ENCODE measurements at places on chromosomes 3 and 15.

GRCh38 chr15:50190723-50191122 lies 8.7 kb downstream of the SLC27A2 start:
- DNase-seq = no peak

DNA sequence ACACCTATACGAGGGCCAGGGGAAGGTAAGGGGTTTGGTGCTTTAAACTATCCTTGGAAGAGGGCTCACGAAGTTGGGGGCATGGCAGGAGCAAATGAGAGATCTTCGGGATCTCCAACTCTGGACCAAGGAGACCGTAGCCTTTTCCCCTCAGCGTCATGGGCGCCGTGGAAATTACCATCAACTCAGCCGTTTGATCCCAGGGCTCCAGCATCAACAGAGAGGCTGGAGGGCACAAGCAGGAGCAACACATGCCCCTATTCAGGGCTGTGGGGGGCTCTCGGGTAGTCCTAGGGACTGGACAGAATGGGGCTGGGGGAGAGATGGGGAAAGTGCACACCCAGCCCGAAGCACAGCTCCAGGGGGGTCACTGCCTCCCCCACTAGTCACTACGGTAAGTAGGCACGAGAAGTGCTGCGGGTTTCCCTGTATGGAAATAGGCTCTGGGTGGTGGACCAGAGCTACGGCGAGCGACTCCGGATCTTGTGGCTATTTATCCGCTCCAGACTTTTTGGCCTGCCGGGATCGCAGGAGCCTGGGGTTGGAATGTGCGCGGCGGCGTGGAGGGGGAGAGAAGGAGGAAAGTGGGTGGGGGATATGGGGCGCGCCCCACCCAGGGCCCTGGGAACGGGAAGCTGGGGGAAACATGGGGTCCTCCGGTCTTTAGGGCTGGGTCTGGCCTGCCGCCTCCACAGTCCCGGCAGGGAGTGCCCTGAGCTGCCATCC lies 539 bp upstream of the LAMB2 start:
- peak; percentile 26 for DNase-seq

- DNase-seq = no peak
These were observed 21.6 kb upstream of the PLXNA1 start for GRCh38 chr3:126961191-126961790.

DNA sequence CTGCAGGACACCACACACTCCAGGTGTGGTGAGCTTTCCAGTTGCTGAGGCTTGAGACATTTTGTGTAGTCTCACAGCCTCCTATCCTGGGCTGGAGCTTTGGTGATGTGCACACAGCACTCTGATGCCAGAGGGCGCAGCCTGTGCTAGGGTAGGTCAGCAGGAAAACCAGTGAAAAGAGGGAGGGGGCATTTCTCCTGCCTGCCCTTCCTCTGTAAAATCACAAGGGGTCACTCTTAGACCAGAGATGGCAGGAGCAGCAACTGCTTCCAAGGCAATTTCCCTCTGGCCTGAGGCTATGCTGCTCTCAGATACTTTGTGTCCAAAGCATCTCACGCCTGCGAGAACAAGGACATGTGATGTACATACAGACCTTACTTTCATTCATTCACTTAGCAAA lies 16.5 kb upstream of the MUSTN1 start:
- DNase-seq = peak; percentile 37

DNA sequence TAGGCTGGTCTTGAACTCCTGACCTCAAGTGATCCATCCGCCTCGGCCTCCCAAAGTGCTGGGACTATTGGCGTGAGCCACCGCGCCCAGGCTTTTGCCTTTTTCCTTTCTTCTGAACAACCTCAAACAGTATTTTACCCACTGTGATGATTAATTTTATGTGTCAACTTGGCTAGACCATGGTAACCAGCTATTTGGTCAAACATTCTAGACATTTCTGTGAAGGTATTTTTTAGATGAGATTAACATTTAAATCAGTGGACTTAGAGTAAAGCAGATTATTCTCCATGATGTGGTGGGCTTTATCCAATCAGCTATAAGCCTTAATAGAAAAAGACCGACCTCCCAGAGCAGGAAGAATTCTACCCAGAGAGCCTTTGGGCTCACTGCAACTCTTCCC lies 6.0 kb downstream of the SPATA12 start:
- no peak for DNase-seq

- DNase-seq = no peak
These were observed 25.9 kb downstream of the ACP3 start for GRCh38 chr3:132343018-132343612.

- no peak for DNase-seq
These were observed 21.5 kb downstream of the CFAP161 start for GRCh38 chr15:81155375-81156218.

- DNase-seq = peak; percentile 50
These were observed 198.9 kb upstream of the LPP start for GRCh38 chr3:187954873-187955586.

DNA sequence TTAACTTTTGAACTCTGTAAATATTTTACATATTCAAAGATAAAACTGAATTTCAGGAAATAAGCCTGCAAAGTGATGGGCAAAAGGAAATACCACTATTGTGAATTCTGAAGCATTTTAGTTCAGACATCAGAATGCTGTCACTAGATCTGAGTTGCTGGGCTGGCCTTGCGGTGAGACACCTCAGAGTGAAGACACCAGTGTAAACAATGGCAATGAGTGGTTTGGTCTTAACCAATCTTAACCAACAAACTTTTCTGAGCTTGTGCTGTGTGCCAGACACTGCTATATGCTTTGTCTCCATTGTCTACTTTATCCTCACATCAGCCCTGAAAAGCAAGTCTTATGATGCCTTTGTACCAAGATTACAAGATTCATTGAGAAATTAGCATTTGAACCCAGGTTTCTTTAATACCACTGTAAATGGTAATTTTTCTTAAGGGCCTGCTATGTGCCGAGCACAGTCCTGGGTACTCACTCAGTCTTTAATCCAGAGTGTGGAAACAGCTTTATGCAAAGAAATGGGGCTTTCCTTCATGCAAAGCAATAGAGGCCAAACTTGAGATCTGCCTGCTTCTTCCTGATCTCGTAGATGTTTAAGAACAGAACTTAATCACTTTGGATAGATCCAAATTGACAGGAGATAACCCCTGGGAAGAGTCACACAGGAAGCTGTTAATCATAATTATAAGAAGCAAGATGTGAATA lies 55.0 kb downstream of the TMEM39A start:
- DNase-seq = no peak

- DNase-seq = no peak
These were observed 61.0 kb downstream of the BOC start for GRCh38 chr3:113272385-113272779.

- no peak for DNase-seq
These were observed 80.4 kb upstream of the LRIG1 start for GRCh38 chr3:66581256-66581655.

- DNase-seq = no peak
These were observed 408.9 kb downstream of the PYDC2 start for GRCh38 chr3:191869738-191870415.

GRCh38 chr15:73633991-73634495 lies 854 bp upstream of the NPTN start:
- DNase-seq = no peak

DNA sequence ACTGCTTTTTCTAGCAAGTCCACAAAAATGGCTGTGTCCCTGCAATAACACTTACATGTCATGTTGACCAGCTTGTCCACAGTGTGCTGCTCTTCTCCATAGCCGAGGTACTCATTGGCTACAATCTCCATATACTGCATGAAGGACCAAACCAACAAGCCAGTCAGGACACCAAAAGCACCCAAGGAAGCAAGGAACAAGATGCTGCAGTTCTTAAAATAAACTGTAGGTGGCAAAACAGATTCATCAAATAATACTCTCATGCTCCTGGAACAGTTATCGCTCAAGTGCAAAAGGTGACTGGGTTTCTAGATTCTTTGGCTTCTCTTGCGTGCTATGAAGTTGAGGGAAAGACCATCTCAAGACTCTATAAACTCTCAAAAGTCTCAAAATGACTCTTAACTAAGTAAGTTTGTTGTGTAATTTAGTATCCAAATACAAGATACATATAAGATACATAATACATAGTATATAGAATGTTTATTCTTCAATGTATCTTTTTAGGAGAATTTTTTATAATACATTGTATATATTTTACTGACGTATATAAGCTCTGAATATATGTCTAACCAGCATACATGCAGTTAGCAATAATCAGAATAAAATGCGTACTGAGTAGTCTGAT lies 57.0 kb downstream of the NEK10 start:
- peak; percentile 52 for DNase-seq

DNA sequence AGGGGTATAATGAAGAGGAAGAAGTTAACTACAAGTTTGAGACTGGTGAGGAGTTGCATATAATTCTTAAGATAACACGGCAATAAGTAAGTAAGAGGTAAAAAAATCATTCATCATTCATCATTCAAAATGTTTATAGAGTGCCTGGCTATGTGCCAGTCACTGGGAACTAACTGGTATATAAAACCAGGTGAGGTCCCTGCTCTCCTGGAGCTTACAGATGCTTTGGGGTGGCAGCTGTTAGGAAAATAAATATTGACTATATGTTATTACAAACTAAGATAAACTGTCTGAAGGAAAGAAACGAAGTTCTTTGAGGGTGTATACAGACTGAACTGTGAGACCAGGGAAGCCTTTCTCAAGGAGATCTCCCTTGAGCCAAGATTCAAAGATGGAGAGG lies 2.9 kb downstream of the CASR start:
- DNase-seq = no peak

GRCh38 chr3:46483825-46484224 lies 14.0 kb upstream of the RTP3 start:
- no peak for DNase-seq

DNA sequence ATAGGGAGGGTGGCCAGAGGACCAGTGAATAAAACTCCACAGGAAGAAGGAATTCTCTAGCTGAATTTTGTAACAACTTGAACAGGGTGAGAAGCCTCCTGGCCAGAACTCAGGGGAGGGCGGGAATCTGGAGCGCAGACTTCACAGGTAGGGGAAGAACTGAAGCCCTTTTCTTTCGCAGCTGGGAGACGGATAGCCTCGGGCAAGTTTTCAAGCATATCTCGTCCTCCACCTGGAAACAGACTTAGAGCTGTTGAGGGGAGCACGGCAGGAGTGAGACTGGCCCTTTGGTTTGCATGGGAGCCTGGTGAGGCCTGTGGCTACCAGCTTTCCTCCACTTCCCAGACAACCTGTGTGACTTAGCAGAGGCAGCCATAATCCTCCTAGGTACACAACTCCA lies 10.9 kb upstream of the RPL39L start:
- no peak for DNase-seq

DNA sequence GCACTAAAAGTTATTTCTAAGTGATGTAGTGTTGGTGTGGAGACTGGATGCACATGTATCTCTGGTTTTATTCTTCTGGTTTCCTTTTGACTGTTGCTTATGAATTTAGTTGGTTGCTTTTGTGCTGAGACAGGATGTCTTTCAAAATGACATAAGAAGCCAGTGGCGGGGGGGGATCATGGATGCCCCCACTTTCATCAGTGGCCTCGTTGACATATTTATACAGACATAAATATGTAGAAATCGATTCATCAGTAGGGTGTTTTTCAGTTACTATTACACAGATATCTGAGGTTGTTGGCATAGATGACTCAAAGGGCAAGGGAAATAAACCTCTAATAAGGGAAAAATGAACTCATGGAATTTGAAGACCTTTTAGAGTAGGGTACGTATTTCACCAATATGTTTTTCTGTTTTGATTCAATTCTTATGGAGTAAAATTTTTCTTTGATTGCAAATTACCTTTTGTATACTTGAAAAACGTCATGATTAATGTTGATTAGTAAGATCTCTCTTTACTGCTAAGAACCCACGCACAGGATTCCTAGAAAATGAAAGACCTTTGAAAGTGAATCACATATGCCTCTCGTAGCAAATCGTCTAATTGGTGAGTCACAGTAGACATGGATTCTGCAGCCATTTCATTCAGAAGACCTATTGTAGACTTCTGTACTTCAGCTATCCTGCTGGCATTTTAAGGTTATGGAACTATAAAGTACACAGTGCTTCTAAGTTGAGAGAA lies 97.4 kb upstream of the RBMS3 start:
- DNase-seq = no peak

DNA sequence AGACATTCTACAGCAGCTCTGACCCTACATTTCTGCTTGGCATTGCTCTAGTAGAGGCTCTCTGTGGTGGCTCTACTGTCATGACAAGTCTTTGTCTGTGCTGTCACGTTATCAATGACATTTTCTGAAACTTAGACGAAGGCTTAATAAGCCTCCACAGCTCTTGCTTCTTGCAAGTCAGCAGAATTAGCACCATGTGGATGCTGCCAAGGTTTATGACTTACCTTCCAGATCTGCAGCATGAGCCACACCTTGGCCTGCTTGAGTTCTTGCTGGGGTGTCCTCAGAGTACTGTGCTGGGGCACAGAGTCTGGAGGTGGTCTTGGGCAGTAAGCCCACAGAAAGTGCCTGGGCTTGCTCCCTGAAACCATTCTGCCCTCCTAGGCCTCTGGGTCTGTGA lies 9.8 kb downstream of the RTP1 start:
- DNase-seq = no peak

- no peak for DNase-seq
These were observed 585.1 kb upstream of the SUCLG2 start for GRCh38 chr3:68239542-68239941.

GRCh38 chr3:8579096-8579495 lies 65.5 kb downstream of the SSUH2 start:
- no peak for DNase-seq

DNA sequence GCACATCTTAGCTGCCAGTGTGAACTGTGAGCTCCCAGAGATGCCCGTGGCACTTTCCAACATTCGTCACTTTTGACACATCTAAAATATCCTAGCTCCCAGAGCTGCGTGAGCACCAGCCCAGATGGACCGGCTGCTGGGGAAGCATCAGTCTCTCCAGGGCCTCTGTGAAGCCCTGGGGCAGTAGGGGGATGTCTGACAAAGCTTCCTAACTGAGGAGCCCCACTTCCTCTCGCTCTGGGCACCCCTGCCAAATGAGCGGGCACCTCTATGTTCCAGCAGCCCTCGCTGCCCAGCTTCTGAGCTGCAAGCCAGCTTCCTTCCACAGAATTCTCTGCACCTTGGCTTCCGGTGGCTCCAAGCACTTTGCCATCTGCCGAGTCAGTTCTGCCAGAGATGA lies 91.1 kb downstream of the LIPC start:
- no peak for DNase-seq

DNA sequence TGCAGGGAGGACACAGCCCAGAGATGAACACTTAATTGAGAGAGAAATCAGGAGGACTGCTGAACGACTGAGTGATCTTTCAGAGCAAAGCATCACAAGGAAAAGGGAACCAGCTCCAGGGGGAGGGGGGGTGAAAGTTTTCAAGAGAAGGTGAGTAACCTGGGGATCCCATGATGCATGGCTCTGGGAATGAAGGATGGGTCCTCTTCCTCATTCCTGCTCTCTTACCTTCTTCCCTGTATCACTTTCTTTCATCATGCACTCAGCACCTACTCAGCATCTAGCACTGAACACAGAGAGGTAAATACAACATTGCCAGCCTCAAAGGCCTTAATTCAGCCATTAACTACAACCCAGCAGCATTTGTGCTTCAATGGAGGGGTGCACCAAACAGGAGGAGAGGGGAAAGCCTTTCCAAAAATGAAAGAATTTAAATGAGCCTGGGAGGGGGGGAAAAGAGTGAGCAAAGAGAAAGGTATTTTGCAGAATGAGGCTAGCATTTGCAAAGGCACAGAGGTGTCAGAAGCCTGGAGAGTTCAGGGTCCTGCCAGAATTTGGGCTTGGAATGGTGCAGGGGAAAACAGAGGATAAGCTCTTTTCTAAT lies 427.4 kb downstream of the FOXP1 start:
- DNase-seq = no peak
